A673 (cell line): ENCODE measurements at places on chromosomes 7 and 10. TPM values are rescaled to one million over a fixed set of nuclear protein-coding genes. Genes with fewer than 3 reads are reported as not detected.

The ZNF736 gene
- total RNA-seq = 1.8 and 3.2 TPM in 2 replicates

DNA sequence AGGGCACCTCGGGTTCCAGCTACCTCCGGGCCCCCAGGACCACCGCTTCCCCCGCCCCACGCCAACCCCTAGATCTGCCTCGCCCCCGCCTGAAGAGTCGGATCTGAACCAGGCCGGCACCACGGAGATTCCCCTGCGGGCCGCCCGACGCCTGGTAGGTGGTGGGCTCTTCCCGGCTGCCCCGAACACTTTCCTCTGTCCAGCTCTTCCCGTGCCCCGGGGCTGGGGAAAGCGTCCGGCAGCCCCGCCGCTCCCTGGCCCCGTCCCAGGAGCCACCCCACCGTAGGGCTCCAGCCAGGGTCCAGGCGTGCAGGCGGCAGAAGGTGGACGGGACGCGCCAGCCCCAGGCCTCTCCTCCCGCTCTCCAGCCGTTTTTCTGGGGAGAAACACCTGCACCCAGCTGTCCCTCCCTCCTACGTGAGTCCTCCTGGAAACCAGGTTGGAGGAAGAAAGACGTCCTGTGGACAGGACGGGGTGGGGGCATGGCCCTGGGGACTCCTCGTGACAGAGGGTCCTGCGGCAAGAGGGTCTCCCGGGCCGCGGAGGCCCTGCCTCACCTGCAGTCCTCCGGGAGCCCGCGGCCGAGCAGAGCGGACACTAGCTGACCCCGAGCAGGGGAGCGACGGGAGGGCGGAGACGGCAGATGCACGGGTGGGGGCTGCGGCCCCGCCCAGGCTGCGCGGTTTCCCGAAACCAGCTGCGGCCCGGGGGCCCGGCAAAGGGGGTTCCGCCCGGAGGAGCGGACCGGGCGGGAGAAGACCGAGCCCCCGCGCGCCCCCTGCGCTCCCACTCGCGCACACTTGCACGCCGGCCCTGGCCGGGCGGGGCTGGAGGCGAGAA lies at the start of gene TMEM176B:
Gene TMEM176B, minus strand, starts transcription at position 624 of the 840 bp plus-strand sequence. CDS start 3,795 bp downstream, outside the sequence.
- no peak for DNase-seq

- DNase-seq = no peak
Observed at GRCh38 chr10:78981970-78982281, 86.8 kb upstream of the ZMIZ1 start.

DNA sequence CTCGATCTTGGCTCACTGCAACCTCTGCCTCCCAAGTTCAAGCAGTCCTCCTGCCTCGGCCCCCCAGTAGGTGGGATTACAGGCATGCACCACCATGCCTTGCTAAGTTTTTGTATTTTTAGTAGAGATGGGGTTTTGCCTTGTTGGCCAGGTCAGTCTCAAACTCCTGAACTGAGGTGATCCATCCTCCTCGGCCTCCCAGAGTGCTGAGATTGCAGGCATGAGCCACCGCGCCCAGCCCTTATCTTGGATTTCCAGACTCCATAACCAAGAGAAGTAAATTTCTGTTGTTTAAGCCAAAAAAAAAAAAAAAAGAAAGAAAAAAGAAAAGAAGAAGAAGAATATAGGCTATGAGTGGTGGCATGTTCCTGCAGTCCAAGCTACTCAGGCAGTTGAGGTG lies 53.3 kb upstream of the RABGEF1 start:
- no peak for DNase-seq
